ENCODE measurements at places on chromosomes 1 and 21. TPM values are rescaled to one million over a fixed set of nuclear protein-coding genes. Genes with fewer than 3 reads are reported as not detected.
A peak's percentile ranks its signal among the peaks of the same experiment; 100 is the strongest.

DNA sequence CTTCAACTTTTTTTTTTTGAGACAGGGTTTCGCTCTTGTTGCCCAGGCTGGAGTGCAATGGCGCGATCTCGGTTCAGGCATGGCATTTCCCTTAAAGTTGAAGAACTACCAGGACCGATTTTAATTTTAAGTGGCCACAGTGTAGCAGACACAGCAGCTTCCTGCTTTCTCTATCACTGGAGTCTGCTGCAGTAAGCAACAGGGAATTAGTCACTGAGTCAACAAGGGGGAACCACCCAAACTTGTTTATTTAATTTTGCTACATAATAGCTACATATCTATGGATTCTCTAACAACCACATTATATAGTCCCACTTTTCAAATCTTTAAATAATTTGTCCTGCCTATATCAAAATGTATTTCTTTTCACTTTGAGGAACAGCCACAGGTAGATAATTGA lies 12.5 kb upstream of the TNNI3K start:
- H3K27me3 ChIP-seq = no peaks in the 10 kb centered on the region
- no peak for DNase-seq
- no peak overlapping the region for H3K27ac ChIP-seq
- H3K36me3 ChIP-seq = no peaks in the 10 kb centered on the region

- no peak for DNase-seq
- H3K4me1 ChIP-seq = no peaks in the 10 kb centered on the region
- H3K27me3 ChIP-seq = no peaks in the 10 kb centered on the region
- no peak overlapping the region for H3K4me3 ChIP-seq
- no peak overlapping the region for H3K27ac ChIP-seq
These were observed 21.0 kb downstream of the C1orf174 start for GRCh38 chr1:3879099-3879498.

GRCh38 chr1:63758791-63759190 lies 15.0 kb upstream of the ROR1 start:
- H3K27ac ChIP-seq = no peak overlapping the region
- no peaks in the 10 kb centered on the region for H3K36me3 ChIP-seq
- no peak overlapping the region for H3K4me3 ChIP-seq
- DNase-seq = no peak
- peaks cover 2% of the 10 kb centered on the region for H3K4me1 ChIP-seq

DNA sequence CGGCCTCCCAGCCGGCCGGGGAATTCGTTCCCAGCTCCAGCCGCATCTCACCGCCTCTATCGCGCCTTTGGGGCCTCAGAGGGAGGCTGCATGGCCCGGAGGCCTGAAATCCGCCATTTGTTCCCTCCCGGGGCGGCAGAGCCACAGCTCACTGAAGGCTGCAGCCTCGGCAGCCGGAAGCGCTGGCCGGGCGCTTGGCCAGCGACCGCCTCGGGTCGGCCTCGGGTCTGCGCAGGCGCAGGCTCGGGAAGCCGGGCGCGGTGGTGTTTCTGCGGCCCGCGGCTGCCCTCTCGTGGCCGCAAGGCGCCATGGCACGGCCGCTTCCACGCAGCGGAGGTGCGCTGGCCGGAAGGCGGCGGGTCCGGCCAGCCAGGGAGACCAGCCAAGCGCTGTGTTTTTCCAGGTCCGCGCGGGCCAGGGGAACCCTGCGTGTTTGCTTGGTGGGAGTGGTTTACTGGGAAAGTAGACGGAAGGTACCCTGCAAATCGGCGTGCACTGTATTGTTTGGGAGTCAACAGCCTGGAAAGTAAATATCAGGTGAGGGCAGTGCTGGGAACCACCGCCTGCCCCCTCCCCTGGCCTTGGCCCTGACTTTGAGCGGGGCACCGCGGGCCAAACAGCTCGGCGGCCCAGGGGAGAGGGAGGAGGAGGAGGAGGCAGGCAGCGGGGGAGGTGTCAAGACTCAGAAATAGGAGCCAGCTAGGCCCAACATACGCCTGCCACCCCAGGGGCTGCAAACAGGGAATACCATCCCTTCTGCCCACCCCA lies 52.7 kb upstream of the CD34 start:
- H3K4me1 ChIP-seq = peaks cover 29% of the 10 kb centered on the region
- peak overlapping the region; percentile 17 for H3K4me3 ChIP-seq
- no peaks in the 10 kb centered on the region for H3K36me3 ChIP-seq
- DNase-seq = peak; percentile 94

DNA sequence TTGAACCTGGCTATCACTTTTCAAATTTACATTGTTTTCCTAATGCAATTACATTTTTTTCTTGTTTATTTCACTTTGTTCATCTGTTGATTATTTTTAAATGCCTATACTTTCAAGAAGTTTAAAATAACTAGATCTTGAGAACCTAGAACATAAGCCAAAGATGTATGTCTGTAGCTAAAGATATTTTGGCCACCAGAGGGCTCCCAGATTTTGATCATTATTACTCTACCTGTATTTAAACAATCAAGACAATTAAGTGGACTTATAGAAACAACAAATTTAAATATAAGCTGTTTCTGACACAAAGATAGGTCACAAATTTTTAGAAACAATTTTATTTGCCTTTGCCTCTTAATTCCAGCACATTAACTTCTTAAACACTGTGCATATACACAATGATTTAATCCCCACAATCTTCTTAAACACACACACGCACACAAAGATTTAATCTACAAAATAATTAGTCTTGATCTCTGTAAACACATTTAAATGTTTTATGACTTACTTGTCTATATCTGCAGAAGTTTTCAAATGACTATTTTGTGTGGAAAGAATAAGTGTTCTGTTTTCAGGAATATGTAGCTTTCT lies 380.0 kb downstream of the DSCAM start:
- H3K27ac ChIP-seq = no peak overlapping the region
- H3K4me3 ChIP-seq = no peak overlapping the region
- H3K4me1 ChIP-seq = no peaks in the 10 kb centered on the region

The SYTL1 gene
- not detected for total RNA-seq

DNA sequence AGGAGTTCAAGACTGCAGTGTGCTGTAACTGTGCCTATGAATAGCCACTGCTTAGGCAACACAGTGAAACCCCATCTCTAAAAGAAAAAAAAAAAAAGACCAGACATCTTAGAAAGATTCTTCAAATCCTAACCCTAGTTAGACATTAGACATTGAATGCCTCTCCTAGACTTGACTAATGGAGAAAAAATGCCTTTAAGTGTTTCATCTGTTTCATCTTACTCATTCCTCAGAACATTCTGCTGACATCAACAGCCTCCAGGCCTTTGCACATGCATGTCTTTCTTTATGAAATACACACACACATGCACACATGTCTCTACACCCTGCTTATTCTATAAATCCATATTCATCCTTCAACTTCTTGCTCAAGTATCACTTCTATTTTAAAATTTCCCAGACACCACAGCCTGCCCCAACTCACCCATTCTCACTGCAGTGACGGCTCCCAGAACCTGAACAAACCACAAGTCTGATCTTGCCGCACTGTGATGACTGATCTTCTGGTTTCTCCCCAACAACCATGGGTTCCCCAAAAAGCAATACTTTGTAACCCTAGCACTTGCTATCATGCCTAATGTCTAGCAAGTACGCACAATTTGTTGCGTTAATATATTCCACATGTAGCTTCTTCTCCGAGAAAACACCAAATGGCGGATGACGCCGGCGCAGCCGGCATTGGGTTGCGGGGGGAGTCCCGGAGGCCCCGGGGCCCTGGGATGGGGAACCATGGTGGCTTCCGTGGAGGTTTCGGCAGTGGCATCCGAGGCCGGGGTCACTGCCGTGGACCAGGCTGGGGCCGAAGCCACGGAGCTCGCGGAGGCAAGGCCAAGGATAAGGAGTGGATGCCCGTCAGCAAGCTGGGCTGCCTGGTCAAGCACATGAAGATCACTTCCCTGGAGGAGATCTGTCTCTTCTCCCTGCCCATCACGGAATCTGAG lies 37.4 kb downstream of the LRRC52 start:
- no peaks in the 10 kb centered on the region for H3K36me3 ChIP-seq
- no peak for DNase-seq
- no peak overlapping the region for H3K27ac ChIP-seq
- no peak overlapping the region for H3K4me3 ChIP-seq

The TNFAIP8L2 gene
- not detected for total RNA-seq

Data from endothelial cell of umbilical vein (primary cell).